ENCODE measurements at places on chromosomes 2 and 18.

DNA sequence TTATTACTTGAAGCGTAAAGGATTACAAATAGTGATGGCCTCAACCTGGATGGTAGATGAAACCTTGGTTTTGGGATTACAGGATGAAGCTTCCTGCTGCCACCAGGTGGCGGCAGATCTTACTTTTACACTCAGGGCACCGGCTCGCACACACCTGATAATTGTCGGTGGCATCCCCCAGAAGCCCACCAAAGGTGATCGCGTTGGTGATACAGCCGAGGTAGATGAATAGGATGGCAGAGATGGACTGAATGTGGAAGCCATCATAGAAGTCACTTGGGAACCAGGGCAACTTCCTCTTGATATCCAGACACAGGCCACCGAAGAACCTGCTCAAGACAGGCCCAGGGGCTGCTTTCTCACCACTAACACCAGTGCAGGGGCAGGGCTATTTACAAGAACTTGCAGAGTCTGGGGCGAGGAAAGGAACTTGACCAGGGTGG lies 51.8 kb downstream of the MTHFD2 start:
- DNase-seq = peak; percentile 72

DNA sequence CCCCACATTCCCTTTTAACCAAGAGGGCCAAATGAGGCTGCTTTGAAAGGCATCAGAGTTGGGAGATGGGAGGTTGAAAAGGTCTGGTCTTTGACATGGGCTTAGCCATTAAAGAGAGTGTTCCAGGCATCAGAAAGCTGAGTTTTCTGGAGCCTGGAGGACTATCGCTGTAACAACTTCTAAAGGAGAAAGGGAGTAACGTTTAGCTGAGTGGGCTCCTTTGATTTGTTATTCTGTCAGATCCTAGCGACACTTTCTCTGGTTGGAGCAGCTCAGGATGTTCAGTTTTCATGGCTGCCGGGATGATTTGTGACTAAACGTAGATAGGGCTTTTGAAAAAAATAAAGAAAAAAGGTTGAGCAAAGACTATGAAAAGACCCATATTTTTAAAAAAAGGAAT lies 346.6 kb downstream of the THSD7B start:
- no peak for DNase-seq

DNA sequence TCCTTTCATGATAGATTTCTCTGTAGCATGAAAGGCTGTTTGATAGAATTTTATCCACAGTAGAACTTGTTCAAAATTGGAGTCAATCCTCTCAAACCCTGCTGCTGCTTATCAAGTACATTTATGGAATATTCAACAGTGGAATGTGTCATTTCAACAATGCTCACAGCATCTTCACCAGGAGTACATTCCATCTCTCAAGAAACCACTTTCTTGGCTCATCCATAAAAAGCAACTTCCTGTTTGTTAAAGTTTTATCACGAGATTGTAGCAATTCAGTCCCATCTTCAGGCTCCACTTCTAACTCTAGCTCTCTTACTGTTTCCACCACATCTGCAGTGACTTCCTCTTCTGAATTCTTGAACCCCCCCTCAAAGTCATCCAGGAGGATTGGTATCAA lies 29.4 kb downstream of the PDCL3 start:
- no peak for DNase-seq

GRCh38 chr2:100929147-100929546 lies 72.9 kb upstream of the RPL31 start:
- DNase-seq = no peak

- DNase-seq = no peak
These were observed 95.5 kb downstream of the MTCL1 start for GRCh38 chr18:8800876-8801262.

- DNase-seq = no peak
These were observed 600.6 kb downstream of the RNF144A start for GRCh38 chr2:7517851-7518250.

GRCh38 chr2:157442191-157442590 lies 1.7 kb downstream of the CYTIP start:
- DNase-seq = no peak

DNA sequence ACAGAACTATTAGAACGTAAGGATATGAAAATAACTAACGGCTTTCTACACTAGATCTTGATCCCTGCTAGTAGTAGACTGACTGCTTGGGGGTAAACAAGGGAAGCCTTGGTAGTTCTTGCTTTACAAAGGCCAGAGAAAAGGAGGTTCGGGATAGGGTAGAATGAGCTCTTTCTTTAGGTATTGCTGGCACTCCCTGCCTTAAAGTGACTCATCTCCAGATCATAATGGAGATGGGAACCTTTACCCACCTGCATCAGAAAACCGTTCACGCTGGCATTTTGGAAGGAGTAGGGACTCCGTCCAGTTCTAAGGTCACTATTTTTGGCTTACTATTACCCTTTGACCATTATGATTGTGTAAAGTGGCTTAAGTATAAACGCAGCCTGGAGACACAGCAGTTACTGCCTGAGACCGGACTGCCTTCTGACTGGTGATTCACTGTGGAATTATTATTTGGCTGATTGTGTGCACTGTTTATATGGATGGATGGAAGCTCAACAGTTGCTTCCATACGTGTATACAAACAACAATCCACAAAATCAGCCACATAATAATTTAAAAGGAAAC lies 482.5 kb downstream of the STK39 start:
- DNase-seq = no peak

DNA sequence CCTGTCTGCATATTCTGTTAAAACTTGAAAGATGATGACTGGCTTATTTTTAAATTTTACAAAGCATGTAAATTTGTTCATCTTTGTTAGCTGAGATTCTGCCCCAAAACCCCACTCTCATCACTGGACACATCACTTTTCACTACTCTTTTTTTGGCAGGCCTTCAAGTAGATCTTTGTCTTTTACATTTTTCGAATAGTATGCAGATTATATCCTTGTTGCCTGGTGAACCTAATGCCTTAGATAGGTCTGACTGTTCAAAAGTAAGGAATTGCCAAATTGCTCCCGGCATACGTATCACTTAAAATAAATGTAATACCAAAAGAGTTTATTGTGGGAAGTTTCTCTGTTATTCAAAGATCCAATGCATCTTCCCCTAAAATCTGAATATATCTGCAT lies 303.3 kb downstream of the XIRP2 start:
- DNase-seq = no peak

DNA sequence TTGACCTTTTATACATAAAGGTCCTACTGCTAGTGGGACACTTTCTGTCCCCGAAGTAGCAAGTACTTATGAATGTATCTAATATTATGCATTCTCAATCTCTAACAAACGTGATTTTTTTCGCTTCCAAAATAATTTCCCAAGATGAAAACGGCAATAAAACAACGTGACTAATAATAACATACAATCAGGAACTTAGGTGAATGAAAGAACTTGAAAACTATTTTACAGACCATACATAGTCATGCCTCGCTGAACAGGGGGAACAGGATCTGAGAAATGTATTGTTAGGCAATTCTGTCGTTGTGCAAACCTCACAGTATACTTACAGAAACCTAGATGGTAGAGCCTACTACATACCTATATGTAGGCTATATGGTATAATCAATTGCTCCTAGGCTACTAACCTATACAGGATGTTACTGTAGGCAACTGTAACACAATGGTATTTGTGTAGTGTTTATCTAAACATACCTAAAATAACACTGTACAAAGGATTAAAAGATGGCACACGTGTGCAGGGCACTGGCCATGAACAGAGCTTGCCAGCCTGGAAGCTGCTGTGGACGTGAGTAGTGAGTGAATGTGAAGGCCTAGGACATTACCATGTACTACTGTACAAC lies 2.5 kb downstream of the RTN4 start:
- DNase-seq = peak; percentile 73

DNA sequence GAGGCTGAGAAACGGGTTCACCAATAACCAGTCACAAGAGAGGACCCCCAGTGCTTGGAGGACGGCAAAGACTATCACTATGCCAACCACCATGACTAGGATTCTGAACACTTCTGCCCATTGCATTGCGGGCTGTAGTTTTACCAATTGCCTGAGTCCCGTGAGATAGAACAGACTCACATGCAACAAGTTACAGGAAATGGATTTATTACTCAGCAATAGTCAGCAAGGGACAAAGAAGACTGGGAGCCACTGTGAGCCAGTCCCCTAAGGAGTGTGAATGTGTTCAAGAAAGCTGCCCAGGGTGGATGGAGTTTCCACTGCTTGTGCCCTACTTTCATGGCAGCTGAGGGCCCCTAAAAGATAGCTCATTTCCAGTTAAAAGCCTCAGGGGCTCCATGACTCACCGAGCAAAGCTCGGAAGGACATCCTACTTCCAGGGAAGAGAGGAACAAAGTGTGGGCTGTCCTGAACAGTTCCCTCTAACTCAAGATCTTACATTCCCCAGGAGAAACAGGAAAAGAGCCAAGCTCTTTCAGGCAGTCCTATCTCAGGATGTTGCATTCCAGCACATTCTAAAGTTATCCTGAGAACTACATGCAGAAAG lies 54.4 kb downstream of the SLC4A3 start:
- no peak for DNase-seq
